ENCODE measurements at places on chromosomes 7 and 10. TPM values are rescaled to one million over a fixed set of nuclear protein-coding genes. Genes with fewer than 3 reads are reported as not detected.

Gene CREM
- total RNA-seq = 57.3 TPM

Gene HOXA2
- 1.4 TPM for total RNA-seq

Gene TCAF1
- 27.6 TPM for total RNA-seq

Gene NACAD
- 0.41 TPM for total RNA-seq

Gene HMX3
- total RNA-seq = 3.5 TPM

Gene FBXL13
- 0.64 TPM for total RNA-seq

Gene TSPAN33
- total RNA-seq = 3.7 TPM

Gene ZNF487
- 4.9 TPM for total RNA-seq

Gene WDFY4
- total RNA-seq = not detected

Gene CABCOCO1
- total RNA-seq = not detected

Gene RNF32
- 0.30 TPM for total RNA-seq

Gene DCLRE1A
- 8.2 TPM for total RNA-seq

Gene CCDC3
- total RNA-seq = 0.50 TPM

Gene MDFIC
- total RNA-seq = 29.2 TPM

Gene AKR1E2
- not detected for total RNA-seq

Gene FOXI2
- not detected for total RNA-seq

Gene SPDYE1
- total RNA-seq = not detected

Gene COL13A1
- total RNA-seq = 59.4 TPM

Gene SPDYE5
- total RNA-seq = 0.11 TPM

Gene GRM3
- total RNA-seq = 0.11 TPM

Gene IKZF1
- not detected for total RNA-seq

Gene CARD11
- 1.7 TPM for total RNA-seq

Gene TUBAL3
- total RNA-seq = not detected

Gene IFIT1B
- total RNA-seq = not detected

Gene ST8SIA6
- total RNA-seq = not detected

Gene SHTN1
- 9.5 TPM for total RNA-seq

Gene AMZ1
- 0.50 TPM for total RNA-seq

Gene GNAT3
- not detected for total RNA-seq
